ENCODE measurements at places on chromosomes 13 and 19. TPM values are rescaled to one million over a fixed set of nuclear protein-coding genes. Genes with fewer than 3 reads are reported as not detected.

The RASL11A gene
- 18.9 TPM for total RNA-seq

The PRKD2 gene
- total RNA-seq, result 85.7 TPM

The PLEKHA4 gene
- 1.3 TPM for total RNA-seq

The MUC16 gene
- 0.88 TPM for total RNA-seq

The NLRP4 gene
- total RNA-seq, result not detected

The F2RL3 gene
- 8.2 TPM for total RNA-seq

The CXCL17 gene
- total RNA-seq, result not detected

The ZNF136 gene
- total RNA-seq, result 31.7 TPM

The ZNF763 gene
- total RNA-seq, result 1.0 TPM

The RASIP1 gene
- 105 TPM for total RNA-seq

The AMER2 gene
- total RNA-seq, result not detected

The ADGRE2 gene
- 0.88 TPM for total RNA-seq

The SRRM5 gene
- not detected for total RNA-seq

The OR4F17 gene
- total RNA-seq, result not detected

The SLC6A16 gene
- total RNA-seq, result 0.88 TPM

The SMIM44 gene
- not detected for total RNA-seq

The TMEM59L gene
- 7.5 TPM for total RNA-seq

The TMEM86B gene
- not detected for total RNA-seq

The KCNRG gene
- not detected for total RNA-seq

The APC2 gene
- 0.12 TPM for total RNA-seq

The LRFN3 gene
- total RNA-seq, result 3.5 TPM

The SH2D3A gene
- not detected for total RNA-seq

The TTC9B gene
- total RNA-seq, result not detected

The CFAP97D2 gene
- total RNA-seq, result not detected

The EBI3 gene
- 1.2 TPM for total RNA-seq

The IL4I1 gene
- 0.82 TPM for total RNA-seq

The CACNA1A gene
- total RNA-seq, result 0.88 TPM

The EMP3 gene
- 23.8 TPM for total RNA-seq

The ABHD17A gene
- total RNA-seq, result 52.9 TPM
